ENCODE measurements at places on chromosomes 12 and 14. TPM values are rescaled to one million over a fixed set of nuclear protein-coding genes. Genes with fewer than 3 reads are reported as not detected.

GLIPR1L1 gene
- not detected for total RNA-seq

GLS2 gene
- total RNA-seq, result not detected

FGD4 gene
- 6.7 TPM for total RNA-seq

OAS2 gene
- not detected for total RNA-seq

SMIM41 gene
- total RNA-seq, result 50.8 TPM

TAS2R14 gene
- 1.9 TPM for total RNA-seq

ADAM20 gene
- under 0.01 TPM for total RNA-seq

MYF5 gene
- total RNA-seq, result not detected

PARP11 gene
- total RNA-seq, result 7.7 TPM

NGB gene
- total RNA-seq, result not detected

CNTN1 gene
- total RNA-seq, result 1.7 TPM

MRPL52 gene
- total RNA-seq, result 243 TPM

CCND2 gene
- 67.9 TPM for total RNA-seq

LRCOL1 gene
- not detected for total RNA-seq

P2RX7 gene
- total RNA-seq, result not detected

ASIC1 gene
- 14.3 TPM for total RNA-seq

B3GNT4 gene
- total RNA-seq, result 1.4 TPM

TMTC2 gene
- 3.0 TPM for total RNA-seq

SLIRP gene
- total RNA-seq, result 146 TPM

C12orf54 gene
- total RNA-seq, result not detected

TSPAN19 gene
- total RNA-seq, result 0.13 TPM

SLC6A13 gene
- total RNA-seq, result not detected

NRL gene
- 1.0 TPM for total RNA-seq

ORAI1 gene
- 11.4 TPM for total RNA-seq

GLI1 gene
- total RNA-seq, result 2.7 TPM

CDKN3 gene
- total RNA-seq, result 42.9 TPM

SERPINA9 gene
- total RNA-seq, result not detected

MYG1 gene
- total RNA-seq, result 69.1 TPM
